ENCODE measurements at places on chromosomes 13 and 19. TPM values are rescaled to one million over a fixed set of nuclear protein-coding genes. Genes with fewer than 3 reads are reported as not detected.

- DNase-seq, result no peak
Measured at GRCh38 chr13:36418022-36418805, 14.1 kb upstream of the CCNA1 start.

- no peak for DNase-seq
Measured at GRCh38 chr19:42175952-42176648, 41.4 kb downstream of the DEDD2 start.

The ZNF554 gene
- total RNA-seq, result 4.3 TPM

- no peak for DNase-seq
Measured at GRCh38 chr13:83100237-83100636, 782.0 kb downstream of the SLITRK1 start.

DNA sequence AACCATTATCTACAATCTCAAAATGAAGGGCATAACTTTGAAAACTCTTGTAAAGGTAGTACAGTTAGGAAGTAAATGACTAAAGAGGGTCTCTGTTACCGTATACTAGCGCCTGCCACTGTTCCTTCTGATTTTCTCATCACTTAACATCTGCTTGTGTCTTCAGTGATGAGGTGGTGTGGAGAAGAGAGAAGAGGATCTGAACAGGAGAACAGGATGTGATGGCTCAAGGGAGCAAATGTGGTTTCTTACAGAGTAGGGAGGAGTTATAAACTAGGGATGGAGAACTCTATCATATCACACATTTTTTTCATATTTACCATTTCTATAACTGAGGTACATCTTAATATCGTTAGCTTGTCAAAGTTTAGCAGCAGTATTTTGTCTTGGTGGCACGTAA is 1.1 kb downstream of the KCTD4 start:
- no peak for DNase-seq

GRCh38 chr19:41264581-41265394 is 616 bp downstream of the HNRNPUL1 start:
- DNase-seq, result peak; percentile 61

GRCh38 chr19:29411113-29411581 is 114.6 kb upstream of the VSTM2B start:
- DNase-seq, result no peak

The CEACAM21 gene
- 0.86 TPM for total RNA-seq

DNA sequence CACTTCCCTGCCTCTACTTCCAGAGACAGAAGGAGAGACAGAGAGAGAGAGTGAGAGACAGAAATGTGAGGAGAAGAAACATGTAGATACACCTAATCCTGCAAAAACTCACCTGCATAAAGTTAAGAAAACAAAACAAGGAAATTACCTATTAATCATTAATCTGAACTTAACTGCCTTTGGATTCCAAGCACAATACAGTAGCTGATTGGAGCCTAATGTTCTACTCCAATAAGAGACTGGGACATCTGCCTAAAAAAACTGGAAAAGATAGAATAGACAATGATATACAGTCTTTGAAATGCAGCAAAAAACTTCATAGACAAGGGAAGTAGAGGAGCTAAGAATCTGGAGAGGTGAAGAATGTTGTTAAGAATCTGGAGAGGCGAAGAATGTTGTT is 910.2 kb upstream of the SLC10A2 start:
- no peak for DNase-seq

DNA sequence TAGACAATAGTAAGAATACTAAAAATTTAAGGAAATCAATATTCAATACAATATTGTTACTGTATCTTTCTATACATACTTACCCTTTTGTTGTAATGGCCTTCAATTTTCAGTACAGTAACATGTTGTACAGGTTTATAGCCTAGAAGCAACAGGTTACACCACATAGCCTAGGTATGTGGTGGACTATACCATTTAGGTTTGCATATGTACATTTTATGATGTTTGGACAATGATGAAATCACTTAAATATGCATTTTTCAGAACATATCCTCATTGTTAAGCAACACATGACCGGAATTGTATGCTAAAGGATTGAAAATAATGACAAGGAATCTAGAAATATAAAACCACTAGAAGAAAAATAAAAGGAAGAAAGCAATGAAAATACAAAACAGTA is 611.4 kb downstream of the DACH1 start:
- no peak for DNase-seq

The TMTC4 gene
- 7.5 TPM for total RNA-seq

DNA sequence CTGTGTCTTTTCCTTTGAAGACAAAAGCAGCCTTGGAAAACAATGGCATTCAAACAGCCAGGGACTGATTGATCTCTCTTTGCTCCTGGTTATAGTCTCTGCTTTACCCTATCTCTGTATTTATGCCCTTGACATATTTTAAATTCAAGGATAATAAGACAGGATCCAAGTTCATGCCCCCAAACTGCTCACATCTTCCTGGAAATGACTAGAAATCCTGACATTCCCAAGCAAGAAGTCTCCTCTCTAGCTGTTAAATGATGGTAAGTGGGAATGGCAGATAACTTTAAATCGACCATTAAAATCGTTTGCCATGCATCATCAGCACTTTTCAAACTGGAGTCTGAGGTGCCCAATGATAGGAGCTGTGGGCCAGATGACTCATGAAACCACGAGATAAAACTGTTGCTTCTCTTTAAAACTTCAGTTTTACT is 435.6 kb downstream of the FOXO1 start:
- no peak for DNase-seq

The TPTE2 gene
- total RNA-seq, result not detected

DNA sequence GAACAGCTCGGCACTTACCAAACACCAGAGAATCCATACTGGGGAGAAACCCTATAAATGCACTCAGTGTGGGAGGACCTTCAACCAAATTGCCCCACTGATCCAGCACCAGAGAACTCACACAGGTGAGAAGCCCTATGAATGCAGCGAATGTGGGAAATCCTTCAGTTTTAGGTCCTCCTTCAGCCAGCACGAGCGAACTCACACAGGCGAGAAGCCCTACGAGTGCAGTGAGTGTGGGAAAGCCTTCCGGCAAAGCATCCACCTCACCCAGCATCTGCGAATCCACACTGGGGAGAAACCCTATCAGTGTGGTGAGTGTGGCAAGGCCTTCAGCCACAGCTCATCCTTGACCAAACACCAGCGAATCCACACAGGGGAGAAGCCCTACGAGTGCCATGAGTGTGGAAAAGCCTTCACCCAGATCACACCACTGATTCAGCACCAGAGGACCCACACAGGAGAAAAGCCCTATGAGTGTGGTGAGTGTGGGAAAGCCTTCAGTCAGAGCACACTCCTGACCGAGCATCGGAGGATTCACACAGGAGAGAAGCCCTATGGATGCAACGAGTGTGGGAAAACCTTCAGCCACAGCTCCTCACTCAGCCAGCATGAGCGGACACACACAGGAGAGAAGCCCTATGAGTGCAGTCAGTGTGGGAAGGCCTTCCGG is 8.3 kb downstream of the ZNF135 start:
- no peak for DNase-seq

GRCh38 chr13:72886272-72887067 is 104.5 kb downstream of the PIBF1 start:
- DNase-seq, result no peak

DNA sequence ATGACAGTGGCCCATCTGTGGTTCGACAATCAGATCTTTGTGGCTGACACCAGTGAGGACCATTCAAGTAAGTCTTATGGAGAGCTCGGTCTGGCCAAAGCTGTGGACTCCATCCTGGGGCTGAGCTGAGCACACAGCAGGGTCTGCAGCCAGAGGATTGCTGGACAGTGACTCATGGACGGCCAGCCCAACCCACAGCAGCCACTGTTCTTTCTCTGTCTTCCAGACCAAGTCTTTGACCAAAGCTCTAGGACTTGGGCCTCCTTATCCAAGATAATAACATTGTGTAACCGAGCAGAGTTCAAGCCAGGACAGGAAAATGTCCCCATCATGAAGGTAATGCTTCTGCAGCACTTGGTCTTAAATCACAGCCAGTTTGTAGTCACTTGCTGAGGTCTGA is 12.4 kb downstream of the ATP12A start:
- no peak for DNase-seq

- DNase-seq, result no peak
Measured at GRCh38 chr19:47002853-47003610, 16.6 kb upstream of the NPAS1 start.

The CATSPERD gene
- not detected for total RNA-seq

GRCh38 chr19:7665076-7665475 is 3.8 kb upstream of the RETN start:
- DNase-seq, result no peak

The CEBPG gene
- 16.1 TPM for total RNA-seq

DNA sequence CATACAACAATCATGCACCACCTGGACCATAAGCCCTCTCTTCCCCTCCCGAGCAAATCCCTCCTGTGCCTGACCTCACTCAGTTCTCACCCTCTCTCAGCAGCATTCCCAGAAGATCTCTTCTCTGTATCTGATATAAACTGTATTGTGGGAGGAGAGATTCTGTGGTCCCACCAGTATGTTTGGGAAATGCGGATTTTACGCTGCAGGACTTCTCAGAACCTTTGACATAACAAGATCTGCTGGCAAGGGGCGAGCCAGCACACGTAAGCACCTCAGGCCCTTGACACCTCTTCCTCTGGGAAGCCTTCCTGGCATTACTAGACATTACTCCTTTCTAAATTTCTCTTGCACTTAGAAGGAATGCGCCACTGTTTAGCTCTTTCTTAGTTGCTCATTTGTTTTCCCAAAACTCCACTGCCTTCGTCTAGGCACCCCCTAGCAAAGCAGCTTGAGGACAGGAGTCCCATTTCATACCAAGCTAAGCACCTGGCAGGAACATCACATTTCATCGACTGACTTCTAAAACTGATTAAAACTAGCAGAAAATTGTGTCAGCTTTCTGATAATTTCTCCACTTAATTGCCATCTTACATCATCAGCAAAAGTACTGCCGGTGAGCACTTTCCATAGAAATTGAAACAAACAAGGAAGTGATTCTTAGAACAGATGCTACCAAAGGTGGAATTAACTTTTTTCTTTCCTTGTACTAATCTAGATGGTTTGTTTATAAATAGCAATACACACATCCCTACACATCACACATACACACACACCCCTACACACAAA is 63.2 kb downstream of the CCDC70 start:
- no peak for DNase-seq

The PSG1 gene
- not detected for total RNA-seq

The PTH2 gene
- not detected for total RNA-seq

The PLIN5 gene
- 64.6 TPM for total RNA-seq

The VSTM2B gene
- total RNA-seq, result not detected

- peak; percentile 97 for DNase-seq
Measured at GRCh38 chr19:39412100-39412866, at the start of gene PLEKHG2. TSS of gene PLEKHG2 (plus strand) at chr19:39412669. CDS start at chr19:39414087, 1,418 bp downstream.

GRCh38 chr13:33798023-33798422 is 19.9 kb upstream of the RFC3 start:
- no peak for DNase-seq

DNA sequence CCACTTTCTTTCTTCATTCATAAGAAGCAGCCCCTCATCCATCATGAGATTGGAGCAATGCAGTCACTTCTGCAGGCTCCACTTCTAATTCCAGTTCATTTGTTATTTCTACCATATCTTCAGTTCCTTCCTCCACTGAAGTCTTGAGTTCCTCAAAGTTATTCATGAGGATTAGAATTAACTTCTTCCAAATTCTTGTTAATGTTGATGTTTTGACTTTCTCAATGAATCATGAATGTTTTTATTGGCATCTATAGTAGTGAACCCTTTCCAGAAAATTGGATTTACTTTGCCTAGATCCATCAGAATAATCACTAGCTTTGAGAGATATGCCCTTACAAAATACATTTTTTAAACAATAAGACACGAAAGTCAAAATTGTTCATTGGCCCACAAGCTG is 2567.7 kb upstream of the PCDH20 start:
- no peak for DNase-seq

The CEACAM8 gene
- total RNA-seq, result not detected

- DNase-seq, result no peak
Measured at GRCh38 chr13:33606692-33607091, 211.3 kb upstream of the RFC3 start.

GRCh38 chr13:26168835-26169234 is 53.3 kb downstream of the RNF6 start:
- DNase-seq, result no peak

DNA sequence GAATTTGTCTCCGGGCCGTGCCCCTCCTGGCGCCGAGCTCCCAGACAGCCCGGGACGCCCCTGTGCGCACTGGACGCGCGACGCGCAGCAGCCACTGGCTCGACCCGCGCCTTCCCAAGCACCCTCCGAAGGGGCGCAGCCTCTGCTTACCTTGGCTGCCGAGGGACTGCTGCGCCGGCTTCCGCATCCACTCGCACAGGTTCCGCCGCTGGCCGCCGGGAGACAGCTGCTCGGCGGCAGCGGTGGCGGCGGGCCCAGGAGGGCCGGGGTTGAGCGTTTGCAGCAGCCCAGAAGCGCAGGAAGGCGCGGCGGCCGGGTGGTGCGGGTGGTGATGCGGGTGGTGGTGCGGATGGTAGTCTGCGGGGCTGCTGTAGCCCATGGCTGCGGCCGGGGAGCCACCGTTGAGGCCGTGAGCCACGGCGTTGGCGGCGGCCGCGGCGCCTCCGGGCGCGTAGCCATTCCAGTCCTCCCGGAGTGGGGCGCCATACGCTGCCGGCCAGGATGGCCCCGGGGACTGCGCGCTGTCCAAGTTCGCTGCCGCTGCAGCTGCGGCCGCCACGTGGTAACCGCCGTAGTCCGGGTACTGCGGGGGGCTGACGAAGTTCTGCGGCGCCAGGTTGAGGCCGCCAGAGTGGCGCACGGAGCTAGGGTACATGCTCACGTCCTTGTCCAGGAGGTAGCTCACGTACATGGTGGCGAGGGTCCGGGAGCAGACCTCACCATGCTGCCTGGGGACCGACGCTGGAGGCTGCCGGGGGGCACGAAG is 616 bp downstream of the CDX2 start:
- DNase-seq, result no peak

- DNase-seq, result no peak
Measured at GRCh38 chr13:37669845-37670244, 71.3 kb upstream of the POSTN start.

- DNase-seq, result no peak
Measured at GRCh38 chr19:43425567-43426392, 11.1 kb downstream of the TEX101 start.

The LILRA2 gene
- 1.7 TPM for total RNA-seq

The B9D2 gene
- 2.6 TPM for total RNA-seq

The HMGB1 gene
- total RNA-seq, result 163 TPM

GRCh38 chr19:15419413-15420025 is 731 bp upstream of the AKAP8L start:
- peak; percentile 34 for DNase-seq

The ELF1 gene
- 33.9 TPM for total RNA-seq

The KLK11 gene
- not detected for total RNA-seq

GRCh38 chr19:42281146-42281826 is 12.2 kb downstream of the CIC start:
- peak; percentile 80 for DNase-seq
